ENCODE measurements at places on chromosomes 1 and 21.

DNA sequence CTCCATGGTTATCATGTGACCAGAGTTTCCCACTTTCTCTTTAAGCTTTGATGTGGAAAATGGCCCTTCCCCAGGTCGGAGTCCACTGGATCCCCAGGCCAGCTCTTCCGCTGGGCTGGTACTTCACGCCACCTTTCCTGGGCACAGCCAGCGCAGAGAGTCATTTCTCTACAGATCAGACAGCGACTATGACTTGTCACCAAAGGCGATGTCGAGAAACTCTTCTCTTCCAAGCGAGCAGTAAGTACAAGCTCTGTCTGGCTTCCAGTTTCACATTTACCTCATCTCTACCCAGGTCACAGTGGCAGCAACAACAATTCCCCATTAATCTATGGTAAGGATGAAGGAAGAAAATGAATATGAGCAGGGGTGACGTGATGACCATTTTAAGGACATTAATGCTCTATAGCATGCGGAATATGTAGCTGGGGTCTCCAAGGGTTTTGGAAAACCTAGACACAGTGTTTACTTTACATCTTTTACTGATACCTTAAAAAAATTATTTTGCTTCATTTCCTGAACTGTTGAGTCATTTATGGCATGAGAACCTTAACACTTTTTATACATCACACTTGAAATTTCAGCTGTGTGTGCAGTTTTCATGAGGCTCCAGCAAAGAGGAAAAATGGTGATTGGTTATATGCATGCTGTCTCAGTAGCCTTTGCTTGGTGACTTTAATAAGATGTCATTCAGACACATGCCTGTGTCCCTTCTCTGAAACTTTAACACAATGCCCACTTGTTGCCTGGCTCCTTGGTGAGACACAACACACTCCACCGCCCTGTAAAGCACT, 286.3 kb upstream of the SGIP1 start:
- peak; percentile 59 for DNase-seq

- DNase-seq = no peak
Observed at GRCh38 chr1:214380986-214381695, 100.2 kb downstream of the SMYD2 start.

DNA sequence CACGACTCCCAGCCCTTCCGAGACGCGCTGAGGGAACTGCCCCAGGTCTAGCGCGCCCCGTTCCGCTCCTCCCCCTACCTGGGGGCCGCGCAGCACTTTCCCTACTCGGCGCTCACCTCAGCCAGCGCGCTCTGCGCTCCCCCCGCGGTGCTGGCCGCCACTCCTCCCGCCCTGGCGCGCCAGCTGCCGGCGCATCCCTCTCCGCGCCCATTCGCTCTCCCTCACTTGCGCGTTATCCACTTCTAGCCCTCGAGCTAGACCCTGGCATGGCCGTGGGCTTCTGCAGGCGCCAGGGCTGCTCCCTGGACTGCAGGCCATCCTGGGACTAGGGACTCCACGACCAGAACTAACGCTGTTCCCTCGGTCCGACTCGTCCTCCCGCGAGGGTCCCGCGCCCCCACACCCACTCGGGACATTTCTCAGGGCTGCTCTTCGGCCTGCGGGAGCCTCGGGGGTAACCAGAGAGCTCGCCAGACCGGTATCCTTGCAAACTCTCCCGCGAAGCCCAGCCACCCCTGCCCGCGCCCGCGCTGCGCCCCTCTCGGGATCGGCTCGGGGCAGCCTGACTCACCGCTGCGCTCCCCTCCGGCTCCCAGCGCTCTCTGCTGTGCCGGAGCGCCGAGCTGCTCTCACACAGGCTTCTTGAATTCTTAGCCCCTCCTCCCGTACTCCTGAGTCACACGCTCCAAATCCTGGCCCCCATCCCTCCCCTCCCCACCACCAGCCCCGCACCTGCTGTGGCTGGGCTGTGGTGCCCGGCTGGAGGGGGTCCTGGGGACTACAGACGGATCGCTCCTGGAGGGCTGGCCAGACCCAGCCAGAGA, at the start of gene NGF:
Gene NGF, minus strand, starts transcription at position 617 of the 824 bp plus-strand sequence. CDS start 51,454 bp downstream, outside the sequence.
- no peak for DNase-seq

GRCh38 chr1:17822741-17823426, 67.8 kb downstream of the ACTL8 start:
- DNase-seq = no peak
